ENCODE measurements at places on chromosomes 13 and 19.
A peak's percentile ranks its signal among the peaks of the same experiment; 100 is the strongest.

DNA sequence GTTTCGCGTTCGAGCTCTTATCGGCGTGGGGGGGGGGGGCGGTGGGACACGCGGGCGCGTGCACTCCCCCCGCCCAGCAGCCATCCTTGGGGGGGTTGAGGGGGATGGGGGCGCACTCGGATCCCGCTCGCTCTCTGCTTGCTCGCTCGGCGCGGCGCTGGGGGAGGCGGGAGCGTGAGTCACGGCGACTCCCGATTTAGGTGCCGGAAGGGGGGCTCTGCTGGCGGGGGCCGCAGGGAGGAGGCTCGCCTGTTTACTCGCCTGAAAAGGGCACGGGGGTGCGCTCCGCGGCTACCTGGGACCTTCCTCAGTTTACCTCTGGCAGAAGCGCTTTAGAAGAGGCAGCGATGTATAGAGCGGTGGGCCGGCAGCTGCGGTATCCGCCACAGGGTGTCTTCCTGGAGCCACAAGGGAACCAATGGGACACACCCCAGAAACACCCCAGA lies 1.1 kb upstream of the PDE4A start:
- no peak for DNase-seq

DNA sequence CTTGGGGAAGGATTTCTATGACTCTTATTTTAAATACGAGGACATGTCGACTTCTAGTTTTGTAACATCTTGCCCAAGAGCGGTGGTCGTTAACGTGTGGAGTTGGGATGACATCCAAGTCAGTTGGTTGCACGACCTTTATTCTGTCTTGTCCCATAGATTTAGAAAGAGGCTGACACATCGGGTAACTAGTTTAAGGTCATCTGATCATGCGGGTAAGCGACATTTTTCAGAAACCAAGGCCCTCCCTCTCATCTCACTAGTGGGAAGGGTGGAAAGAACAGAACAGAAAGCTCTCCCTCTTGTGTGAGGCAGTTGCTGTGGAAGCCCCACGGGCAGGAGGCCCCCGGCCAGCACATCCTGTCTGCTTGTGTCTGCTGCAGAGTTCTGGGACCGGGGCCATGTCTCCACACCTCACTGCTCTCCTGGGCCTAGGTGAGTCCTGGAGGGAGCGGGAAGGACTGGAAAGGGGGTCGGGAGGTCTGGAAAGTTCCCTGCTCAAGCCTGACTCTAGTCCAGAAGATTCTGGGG lies at the start of gene LAIR2:
TSS of gene LAIR2 (plus strand) at position 314 of the 531 bp plus-strand sequence. CDS start at position 402, 88 bp downstream.
- no peak for DNase-seq

- DNase-seq, result no peak
Measured at GRCh38 chr13:88217883-88218282, 546.7 kb downstream of the SLITRK5 start.

DNA sequence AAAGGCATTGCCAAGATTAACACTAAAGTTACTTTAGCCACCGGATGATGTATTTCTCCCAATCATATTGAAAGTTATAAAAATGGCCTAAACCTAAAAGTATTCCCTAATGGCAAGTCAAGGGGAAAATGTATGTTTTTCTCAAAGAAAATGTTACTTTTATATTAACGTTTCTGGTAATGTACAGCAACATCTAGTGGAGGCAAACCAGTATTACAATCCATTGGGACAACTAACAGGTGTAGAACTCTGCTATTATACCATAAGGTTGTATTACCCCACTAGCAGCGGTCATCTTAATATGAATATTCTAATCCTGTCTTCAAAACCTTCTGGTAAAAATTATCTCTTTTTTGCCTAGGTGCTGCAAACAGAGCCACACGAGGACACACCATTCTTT lies 69.2 kb downstream of the ZNF100 start:
- peak; percentile 72 for DNase-seq

DNA sequence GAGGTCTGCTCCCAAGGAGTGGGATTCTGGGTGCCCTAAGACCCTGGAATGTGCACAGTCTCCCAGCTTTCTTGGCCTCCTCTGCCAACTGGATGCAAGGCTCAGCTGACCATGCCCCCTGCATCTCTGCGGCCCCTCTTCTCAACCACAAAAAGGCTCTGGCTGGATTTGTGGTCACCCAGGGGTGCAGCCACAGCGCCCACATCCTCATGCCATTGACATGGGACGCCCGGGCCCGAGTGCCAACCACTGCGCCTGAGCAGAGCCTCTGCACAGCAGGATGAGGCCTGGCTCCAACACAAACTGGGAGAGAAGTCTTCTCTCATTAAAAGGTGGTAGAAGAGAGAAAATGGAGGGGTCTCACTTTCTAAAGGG lies 103.5 kb downstream of the FOXO1 start:
- no peak for DNase-seq

DNA sequence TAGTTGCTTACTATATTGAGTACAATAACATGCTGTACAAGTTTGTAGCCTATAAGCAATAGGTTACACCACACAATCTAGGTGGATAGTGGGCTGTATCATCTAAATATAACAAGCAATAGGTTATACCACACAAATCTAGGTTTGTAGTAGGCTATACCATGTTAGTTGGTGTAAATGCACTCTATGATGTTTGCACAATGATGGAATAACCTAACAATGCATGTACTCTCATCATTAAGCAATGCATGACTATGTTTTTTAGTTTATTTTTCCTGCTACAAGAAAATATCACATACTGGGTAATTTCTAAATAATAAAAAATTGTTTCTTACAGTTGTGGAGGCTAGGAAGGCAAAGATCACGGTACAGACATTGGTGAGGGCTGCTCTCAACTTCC lies 262.5 kb downstream of the SLITRK6 start:
- no peak for DNase-seq

DNA sequence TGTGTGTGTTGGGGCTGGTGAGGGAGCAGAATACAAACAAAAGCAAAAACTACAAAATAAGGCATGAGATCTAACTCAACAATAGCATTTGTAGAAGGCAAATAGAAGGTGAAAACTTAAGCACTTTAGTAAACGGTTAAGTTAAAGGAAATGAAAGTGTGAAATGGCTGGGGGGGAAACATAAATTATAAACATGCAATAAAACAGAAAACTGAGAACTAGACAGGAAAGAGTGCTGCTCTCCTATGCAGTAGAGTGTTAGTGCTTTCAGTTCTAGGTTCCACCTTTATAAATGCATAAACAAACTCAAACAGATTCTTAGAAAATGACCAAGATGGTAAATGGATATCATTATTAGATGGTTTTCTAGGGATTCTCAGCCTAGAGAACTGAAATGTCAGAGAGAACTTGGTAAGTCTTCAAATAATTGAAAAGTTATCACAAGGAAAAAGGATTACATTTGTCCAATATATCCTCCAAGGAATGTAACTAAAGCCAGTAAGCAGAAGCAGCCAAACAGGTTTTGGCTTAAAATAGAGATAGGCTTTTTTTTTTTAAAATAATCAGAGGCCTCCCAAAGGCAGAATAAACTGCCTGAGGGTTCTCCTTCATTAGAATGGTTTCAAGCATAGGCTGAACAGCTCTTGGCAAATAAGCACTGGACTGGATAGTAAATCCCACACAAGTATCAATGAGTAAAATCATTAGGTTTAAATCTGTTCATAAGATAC lies 23.3 kb downstream of the RBM26 start:
- DNase-seq, result no peak

- DNase-seq, result peak; percentile 63
Measured at GRCh38 chr19:10085641-10086590, at the start of gene SHFL. SHFL (plus strand) TSS chr19:10086317; CDS start chr19:10086428, 111 bp downstream.

Measured in umbilical cord (tissue), 2 donors.